ENCODE measurements at places on chromosomes 6 and 20.

- DNase-seq = no peak
These were observed 915.2 kb downstream of the TFAP2A start for GRCh38 chr6:9499709-9500108.

DNA sequence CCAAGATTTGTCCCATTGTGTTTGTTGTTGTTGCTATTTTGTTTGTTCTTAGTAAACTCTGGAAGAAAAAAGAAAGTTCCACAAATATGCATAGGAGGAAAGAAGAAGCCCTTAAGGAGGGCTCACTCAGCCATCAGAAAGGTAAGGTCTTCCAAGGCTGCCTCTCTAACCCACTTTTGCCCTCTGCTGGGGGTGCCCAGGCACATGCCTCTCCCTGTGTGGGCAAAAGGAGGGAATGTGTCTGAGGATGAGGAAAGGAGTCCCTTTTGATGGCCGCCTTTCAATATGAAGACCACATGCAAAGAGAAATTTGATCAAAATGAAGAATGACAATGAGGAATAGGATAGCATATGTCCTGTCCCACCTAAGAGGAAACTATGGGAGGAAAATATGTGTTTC, 248.2 kb upstream of the POU3F2 start:
- no peak for DNase-seq

GRCh38 chr20:18857640-18858039, 44.1 kb downstream of the SCP2D1 start:
- DNase-seq = no peak

DNA sequence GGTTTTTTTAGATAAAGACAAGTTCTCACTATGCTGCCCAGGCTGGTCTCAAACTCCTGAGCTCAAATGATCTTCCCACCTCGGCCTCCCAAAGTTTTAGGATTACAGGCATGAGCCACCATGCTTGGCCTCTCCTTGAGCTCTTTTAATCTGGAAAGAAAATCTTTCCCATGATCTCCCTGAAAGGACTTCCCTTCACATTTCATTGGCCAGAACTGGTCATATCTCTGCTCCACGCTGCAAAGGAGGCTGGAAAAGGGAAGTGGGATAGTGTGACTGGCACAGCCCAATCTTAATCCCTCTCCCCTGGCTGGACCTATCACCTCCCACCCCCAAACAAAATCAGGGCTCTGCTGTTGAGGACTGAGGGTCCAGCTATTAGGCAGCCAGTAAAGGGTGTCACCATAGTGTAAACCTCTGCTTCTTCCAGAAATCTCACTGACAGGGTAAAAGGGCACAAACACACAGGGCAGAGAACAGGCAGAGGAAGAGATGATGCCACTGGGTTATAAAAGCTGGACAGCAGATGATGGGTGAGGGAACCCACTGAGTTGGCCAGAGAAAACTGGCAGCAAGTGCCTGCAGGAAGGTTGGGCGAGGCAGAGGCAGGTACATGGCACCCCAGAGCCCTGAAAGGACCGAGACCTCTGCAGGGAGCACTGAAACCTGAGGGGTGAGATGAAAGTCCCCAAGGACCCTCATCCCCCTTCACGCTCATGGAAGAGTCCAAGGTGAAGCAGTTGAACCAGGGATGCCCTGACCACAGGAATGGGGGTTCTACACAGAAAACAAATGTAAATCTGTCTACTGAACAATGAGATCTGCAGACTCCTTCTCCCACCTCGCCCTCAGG, 83.1 kb upstream of the PTPN1 start:
- no peak for DNase-seq

DNA sequence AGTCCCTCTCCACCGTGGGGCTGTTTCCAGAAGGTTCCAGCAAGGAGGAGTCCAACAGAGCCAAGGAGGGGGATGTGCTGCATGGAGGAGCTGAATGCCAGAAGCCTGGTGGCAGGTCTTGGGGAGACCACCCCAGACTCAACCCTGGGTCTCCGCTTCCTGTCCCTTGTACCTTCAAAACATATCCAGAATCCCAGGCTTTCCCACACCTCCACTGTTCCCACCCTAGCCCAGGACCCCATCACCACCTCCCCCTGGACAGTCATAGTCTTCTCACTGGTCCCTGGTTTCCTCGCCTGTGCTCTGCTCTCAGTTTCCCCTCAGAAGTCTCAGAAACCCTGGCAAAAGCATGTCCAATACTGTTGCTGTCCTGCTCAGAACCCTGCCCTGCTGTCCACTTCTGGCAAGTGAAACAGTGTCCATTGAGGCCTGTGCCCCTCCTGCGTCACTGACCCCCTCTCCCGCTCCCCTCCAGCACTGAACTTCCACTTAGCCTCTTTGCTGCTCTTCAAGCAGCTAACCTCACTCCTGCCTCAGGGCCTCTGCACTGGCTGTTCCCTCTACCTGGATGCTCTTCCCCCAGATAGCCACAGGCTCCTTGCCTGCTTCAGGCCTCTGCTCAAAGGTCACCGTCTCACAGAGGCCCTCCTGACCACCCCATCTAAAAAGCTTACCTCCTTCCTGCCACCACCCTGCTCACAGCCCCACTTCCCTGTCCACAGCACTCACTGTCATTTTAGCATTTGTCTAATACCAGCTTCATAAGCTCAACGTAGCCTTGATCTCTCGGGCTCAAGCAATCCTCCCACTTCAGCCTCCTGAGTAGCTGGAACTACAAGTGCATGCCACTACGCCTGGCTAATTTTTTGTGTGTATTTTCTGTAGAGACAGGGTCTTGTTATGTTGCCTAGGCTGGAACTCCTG, 169.2 kb downstream of the GRM4 start:
- DNase-seq = no peak

DNA sequence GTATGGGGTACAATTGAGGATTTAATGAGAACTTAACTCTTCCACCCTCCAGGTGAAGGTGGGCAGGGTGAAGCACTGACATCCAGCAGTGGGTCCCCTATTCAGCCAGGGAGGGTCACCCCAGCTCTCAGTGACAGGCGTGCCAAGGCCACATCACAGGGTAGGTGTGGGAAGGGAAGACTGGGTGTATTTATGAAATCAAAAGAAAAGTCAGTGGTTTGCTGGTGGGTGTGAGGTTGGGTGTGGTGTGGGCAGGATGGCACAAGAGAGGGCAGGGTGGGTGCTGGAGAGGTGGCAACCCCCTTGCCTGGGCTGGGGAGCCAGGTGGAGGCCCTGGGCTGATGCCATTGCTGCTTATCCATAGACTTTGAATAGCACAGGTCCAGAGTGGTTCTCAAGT, 16.6 kb downstream of the SYNDIG1 start:
- no peak for DNase-seq

GRCh38 chr6:20589266-20589665, 55.0 kb downstream of the CDKAL1 start:
- DNase-seq = no peak
